ENCODE measurements at places on chromosomes 2 and 18.

DNA sequence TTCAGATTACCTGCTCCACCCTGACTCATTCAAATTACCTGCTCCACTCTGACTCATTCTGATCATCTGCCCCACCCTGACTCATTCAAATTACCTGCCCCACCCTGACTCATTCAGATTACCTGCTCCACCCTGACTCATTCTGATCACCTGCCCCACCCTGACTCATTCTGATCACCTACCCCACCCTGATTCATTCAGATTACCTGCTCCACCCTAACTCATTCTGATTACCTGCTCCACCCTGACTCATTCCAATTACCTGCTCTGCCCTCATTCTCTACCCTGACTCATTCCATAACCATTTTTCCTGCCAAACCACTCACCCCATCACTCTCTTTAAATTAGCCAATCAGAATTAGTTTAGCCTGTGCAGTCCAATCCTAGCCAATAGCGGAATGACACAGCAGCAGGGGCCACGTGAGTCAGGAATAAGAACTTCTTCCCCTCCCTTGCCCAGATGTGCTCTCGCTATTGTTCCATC, 26.2 kb downstream of the CFAP53 start:
- DNase-seq = no peak

- DNase-seq = no peak
Observed at GRCh38 chr2:10738192-10738591, 16.8 kb downstream of the ATP6V1C2 start.

GRCh38 chr2:238644095-238645081, 203.5 kb upstream of the TWIST2 start:
- DNase-seq = peak; percentile 82

- DNase-seq = peak; percentile 34
Observed at GRCh38 chr2:152710713-152711112, 6.5 kb downstream of the PRPF40A start.

DNA sequence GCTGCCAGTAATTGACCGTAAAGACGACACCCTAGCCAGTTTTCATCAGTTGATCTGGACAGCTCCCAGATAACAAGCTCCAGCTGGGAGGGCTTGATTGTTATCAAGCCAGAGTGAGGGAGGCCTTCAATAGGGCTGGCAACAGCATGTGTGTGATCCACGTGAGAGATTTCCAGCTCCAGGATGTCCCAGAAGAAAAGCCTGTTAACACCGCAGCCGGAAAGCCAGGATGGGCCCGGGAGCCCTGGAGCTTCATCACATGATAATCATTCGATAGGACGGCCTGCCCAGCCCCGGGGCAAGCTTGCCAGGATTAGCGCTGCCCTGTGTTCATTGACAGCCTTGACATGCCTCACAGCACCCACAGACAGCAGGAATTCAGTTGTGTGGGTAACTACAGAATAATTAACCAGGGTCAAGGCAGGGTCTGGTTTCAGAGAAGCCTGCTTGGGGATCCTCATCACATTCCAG, 182.5 kb downstream of the C1D start:
- peak; percentile 66 for DNase-seq

DNA sequence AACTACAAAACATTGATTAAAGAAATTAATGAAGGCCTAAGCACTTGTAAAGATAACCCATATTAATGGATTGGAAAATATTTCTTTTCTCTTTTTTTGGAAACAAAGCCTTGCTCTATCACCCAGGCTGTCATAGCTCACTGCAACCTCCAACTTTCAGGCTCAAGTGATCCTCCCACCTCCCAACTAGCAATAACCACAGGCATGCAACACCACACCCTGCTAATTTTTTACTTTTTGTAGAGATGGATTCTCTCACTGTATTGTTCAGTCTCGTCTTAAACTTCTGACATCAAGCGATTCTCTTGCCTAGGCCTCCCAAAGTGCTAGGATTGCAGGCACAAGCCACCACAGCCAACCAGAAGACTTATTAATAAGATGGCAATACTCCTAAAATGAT, 73.4 kb upstream of the NDUFV2 start:
- DNase-seq = peak; percentile 33

DNA sequence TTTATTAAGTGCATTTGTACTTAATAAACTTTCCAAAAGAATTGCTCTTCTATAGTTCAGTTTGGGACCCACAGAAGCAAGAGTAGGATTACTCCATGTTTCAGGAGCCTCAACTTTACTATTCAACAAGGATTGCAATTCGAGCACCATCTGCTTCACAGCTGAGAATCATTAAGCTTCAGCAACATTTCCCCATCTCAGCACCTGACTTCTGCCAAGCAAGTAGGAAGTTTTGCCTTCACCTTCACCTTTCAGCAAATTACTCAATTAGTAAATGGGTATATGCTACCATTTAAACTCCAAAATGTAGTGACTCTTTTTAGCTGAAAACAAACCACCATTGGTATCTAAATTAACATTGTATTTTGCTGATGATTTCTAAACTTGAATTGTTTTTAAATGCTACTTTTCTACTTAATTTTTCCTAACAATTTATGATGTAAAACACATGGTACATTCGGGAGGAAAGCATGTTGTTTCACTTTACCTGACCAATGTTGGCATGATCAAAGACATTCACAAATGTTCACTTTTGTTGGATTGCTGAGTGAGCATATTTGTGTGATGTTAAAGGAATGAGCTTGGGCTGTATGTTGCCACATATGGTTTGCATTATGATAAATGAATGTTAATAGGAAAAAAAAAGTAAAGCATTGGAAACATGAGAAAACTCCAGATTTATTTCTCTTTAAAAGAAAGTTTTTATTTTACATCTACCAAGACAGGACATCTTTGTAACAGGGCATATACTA, 159.2 kb downstream of the GULP1 start:
- DNase-seq = peak; percentile 68

DNA sequence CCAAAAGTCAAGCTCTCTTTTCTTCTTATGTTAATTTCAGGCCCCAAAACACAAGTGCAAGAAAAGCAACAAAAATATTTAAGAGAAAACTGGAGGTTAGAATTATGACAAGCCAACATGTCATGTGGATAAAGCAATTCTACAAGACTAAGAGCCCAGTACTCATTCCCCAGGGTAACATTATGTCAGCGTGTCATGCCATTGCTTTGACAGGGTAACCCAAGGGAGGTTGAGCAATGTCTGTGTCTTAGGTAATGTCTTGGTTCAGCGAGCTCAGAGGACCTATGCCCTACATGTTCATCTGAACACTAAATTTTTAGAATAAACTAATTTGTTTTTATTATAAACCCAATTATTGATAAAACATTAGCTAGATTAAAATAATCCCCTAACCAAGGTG, 173.2 kb upstream of the ZNF804A start:
- peak; percentile 8 for DNase-seq

DNA sequence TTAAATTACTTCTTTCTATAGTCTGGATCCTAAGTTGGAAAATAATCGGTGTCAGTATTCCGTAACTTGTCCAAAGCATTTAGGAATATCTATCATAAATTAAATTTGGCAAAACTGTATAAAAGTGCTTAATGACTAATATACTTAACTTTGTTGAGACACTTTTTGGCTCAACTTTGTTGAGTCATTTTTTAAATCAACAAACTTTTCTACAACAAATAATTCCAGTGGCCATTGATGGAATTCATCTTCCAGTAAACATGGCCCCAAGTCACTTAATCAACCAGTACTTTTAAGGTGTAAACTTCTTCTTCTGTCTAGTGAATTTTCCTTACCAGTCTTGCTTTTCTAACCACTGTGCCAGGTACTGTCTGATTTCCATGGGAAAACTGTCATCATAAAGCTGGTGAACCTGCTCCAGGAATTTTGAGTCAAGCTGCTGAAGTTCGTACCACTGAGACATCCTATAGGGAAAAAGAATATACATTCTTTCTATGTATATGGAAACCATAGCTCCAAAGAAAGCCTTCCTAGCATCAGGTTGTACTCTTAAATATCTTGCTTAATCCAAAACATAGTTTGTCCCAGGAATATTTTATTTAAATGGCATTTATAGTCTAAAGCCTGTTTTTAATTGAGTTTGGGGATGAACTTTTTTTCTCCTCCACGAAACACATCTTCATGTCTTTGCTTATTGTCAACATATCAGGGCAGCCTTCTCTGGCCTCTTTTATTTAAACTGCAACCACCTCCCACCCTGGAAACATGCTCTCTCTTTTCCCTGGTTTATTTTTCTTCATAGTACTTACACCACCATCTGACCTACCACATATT, 4.2 kb downstream of the STAT1 start:
- DNase-seq = peak; percentile 31

DNA sequence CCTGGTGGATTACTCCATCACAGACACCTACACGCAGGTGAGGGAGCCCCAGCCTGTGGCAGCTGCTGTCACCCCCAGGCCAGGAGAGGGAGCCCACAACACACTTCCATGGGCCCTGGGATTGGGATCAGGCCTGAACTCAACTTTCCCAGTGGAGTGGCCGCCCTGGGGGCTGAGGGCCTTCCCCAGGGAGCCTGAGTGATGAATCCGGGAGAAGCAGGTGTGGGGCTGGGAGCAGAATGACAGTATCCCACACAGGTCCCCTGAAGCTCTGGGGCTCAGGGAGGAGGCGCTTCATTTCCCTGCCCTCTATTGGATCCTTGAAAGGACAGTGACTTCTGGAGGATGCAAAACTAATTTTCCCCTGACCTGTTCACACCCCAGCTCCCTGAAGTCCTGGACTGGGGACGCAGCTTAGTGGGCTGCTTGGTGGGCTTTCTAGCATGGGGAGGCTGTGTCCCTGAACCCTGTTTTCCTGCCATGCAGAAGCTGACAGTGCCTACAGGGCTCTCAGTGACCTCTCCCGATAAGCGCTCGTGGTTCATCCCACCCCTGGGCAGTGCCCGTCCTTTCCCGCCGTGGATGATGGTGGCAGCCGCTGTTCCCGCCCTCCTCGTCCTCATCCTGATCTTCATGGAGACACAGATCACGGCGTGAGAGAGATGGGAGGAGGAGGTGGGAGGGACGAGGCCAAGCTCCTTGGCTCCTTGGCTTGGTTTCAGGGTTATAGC, 11.0 kb downstream of the SLC4A3 start:
- DNase-seq = no peak

GRCh38 chr2:6080932-6081753, 389.0 kb downstream of the SOX11 start:
- DNase-seq = no peak

- no peak for DNase-seq
Observed at GRCh38 chr18:9217743-9218451, 81.3 kb downstream of the ANKRD12 start.

DNA sequence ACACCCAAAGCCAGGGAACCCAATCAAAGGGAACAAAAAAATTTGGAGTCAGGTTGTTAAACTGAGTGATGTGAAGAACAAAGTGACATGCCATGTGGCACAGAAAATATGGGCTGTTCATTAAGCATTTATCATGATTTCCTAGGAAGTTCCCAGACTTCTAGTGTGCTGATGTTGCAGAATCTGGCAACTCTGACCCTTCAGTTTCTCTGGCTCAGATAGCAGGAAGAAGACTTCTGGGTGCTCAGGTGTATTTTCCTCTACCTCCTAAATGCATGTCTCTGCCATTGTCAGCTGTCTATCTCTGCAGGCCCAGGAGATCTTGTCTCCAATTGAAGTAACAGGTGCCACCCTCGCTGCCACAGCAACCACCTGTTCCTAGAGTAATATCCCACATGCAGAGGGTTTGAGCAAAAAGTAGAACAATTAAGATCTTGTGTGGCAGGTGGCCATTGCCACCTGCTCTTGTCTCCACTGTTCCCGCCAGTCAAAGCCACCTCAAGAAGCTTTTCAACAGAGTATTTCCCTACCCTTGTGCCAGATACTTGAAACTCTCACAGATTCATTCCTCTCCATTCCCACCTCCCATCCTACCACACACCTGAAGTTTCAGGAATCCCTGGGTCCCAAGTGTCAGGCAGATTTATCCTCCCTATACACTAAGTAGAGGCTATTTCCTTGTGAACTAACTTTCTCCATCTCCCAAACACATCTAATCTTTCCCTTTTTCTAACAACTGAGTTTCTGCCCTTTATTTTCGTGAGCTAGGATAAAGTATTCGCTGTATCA, 533.7 kb upstream of the CHAC2 start:
- no peak for DNase-seq

GRCh38 chr2:49177194-49177593, 22.9 kb upstream of the FSHR start:
- DNase-seq = peak; percentile 6

GRCh38 chr18:59898609-59899297, 1.0 kb upstream of the PMAIP1 start:
- peak; percentile 57 for DNase-seq

GRCh38 chr2:101344137-101344536, 35.6 kb upstream of the RNF149 start:
- DNase-seq = no peak

DNA sequence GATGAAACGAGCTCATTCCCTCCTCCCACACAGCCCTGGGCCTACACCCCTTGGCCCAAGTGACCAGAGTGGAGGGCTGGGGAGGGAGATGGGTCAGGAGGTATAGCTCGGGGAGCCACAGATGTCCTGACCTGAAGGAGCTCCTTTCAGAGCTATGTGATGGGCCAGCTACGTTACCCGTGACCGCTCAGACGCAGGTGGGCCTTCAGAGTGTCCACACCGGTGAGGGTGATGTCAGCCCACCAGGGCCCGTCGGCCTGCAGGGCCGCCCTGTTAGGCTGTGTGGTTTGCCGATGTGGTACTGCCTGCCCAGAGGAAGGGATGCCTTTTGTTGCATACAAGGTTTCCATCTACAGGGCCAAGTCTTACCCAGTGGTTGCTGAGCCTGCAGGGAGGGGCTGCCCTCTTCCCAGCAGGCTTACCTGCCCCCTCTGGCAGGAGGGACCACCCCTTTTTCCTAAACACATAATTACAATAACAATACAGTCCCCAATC, 41.8 kb upstream of the FOSL2 start:
- DNase-seq = no peak

DNA sequence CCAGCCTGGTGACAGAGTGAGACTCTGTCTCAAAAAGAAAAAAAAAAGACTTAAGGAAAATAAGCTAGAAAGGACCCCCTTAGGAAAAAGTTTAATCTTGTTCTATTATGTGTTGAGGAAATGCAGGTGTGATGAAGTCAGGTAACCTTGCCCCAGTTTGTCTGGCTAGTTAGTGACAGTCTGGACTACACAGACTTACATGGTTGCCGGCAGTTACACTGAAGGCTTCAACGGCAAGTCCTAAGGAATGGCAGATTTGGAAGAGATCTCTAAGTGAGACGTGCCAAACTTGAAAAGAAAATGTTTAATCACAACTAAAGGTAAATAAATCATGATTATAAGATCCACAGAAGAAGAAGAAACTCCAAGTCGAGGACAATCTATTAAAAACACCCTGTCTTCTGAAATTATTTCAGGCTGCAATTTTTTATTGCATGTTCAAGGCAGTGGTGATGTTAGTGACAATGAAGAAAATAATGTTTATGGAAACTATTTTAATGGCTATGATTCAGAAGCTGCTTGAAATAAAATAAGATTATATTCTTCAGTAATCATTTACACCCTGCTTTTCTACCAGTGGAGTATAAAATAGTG, 84.2 kb downstream of the TTC27 start:
- peak; percentile 67 for DNase-seq
